ENCODE measurements at places on chromosomes 5 and 9.

DNA sequence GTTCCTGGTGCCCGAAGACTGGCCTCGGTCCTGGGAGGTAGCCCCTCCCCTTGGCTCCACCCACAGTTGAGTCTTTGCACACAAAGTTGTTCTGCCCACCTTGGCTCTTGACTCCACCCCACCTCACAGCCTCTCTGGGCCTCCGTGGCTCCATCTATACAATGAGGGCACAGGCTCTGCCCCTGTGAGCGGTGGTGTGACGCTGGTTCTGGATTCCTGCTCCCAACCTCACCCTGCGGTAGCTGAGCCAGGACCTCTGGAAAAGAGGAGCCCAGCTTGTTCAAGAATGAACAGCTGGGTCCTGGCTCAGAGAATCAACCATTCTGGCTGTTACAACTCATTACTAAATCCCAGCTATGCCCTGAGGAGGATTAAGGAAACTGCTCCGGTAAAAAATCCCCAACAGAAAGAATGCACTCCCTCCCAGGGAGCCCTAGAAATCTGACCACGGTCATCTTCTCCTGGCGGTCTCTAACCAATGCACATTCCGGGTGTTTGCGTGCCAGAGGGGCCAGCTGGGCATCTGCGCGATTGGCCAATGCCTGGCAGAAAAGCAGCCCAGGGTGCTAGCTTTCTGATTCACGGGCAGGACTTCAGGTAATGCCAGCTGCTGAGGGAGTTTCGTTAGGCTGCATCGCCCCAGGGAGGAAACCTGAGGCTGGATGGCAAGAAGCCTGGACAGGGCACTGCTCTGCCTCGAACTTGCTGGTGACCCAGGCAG is 9.9 kb upstream of the GRHPR start:
- DNase-seq: peak; percentile 84

GRCh38 chr9:6051511-6051950 is 36.1 kb upstream of the RANBP6 start:
- no peak for DNase-seq

- no peak for DNase-seq
These were observed 1751.3 kb upstream of the WWC1 start for GRCh38 chr5:166540156-166540555.

DNA sequence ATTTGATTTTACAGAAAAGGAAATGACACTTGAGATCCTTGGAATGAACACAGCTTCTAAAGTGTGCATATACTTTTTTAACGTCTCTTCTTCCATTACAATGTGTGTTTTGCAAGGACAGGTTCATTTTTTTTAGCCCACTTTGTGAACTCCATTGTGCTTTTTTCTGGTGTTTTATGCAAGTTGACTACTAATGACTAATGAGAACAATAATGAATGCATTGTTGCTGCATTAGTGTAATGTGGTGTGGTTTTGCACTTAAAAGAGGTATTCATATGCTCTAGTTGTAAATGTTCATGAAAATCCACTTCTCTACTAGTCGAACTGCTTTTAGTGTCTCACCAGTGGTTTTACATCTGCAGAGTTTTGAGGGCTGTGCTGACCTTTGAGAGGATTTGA is 93.6 kb downstream of the UHRF2 start:
- no peak for DNase-seq

DNA sequence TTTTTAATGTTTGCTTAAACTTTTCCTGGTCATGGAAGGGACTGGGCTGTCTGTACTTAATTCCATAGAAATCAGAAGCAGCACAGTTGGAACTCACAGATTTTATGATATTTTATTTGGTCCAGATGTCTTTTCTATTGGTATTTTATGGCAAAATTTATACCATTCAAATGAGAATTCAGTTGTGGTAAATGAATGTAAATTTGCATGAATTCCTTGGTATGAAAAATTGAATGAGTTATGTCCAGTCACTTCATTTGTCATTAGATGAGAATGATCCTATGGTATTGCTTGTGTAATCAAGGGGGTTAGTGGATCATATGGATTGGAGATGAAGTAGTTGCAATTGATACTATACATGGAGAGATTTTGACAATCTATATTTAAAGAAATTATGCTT is 188.0 kb downstream of the KDM4C start:
- DNase-seq: no peak

DNA sequence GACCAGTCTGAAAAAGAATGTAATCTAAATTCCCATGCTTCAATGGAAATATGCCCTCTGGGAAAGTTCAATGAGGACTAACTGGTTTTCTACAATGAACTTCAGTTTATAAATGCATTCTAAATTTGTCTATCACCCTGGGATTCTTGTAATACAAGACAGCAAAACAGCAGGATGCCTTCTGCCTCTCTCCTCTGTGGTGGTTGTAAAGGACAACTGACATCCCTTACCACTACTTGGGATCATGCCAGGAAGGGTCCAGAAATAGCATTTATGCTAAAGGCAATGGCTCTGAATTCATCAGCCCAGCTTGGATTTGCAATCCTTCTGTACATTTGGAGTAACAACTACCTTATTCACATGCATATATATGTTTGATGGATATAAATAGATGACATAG is 97.3 kb upstream of the ADAMTS16 start:
- no peak for DNase-seq

GRCh38 chr5:115170134-115170928 is 623 bp upstream of the TRIM36 start:
- peak; percentile 3 for DNase-seq

DNA sequence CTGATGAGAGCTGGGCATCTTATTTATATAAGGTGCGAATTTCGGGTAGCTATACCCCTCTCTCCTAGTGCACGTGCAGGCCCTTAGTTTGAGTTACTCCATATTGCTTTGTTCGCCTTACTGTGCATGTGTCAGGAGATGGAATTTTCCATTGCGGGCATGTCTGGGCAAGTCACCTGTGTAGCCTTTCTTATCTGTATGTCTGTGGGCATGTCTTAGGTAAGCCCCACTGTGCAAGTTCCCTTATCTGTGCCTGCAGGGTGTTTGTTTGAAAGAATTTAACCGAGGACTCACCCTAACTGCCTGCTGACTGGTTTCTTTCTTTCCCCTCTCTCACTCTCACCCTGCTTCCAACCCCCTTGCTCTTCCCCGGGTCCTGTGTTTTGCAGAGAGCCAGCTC is 140.7 kb upstream of the RANBP3L start:
- DNase-seq: no peak

GRCh38 chr9:19231126-19231903 is 822 bp downstream of the DENND4C start:
- DNase-seq: no peak

DNA sequence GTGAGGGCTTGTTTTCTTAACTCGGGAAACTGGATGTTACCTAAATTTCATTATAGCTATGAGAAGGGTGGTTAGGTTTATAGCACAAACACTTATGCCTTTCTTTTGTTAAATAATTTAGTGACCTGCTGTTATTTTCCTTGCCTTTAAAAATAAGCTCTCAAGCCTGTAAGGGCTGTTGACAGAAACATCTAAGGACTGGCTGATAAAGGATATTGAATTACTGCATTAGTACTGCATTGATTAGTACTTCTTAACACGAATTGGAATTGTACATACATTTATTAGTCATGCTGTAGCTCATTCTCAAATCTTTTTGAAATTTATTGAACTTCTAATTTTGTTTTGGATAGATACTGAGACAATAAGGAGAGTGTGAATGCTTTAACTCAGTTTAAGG is 85.1 kb upstream of the DHFR start:
- no peak for DNase-seq

DNA sequence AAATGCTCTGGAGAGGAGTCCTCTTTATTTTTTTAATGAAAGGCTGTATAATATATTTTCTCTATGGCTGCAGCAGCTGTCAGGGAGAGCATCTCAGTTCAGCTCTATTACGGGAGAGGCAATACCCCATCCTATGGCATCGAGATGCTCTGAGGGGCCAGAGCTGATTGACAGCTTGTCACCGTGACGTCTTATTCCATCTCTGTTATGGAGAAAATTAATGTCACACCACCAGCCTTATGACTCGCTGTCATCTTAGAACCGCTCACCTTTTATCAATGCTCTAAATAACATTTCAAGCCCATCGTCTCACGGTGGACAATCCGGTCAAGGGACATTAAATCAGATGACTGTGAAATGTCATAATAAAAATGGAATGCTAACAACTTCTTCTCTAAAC is 273.5 kb downstream of the SLF1 start:
- DNase-seq: no peak

- no peak for DNase-seq
These were observed 24.1 kb downstream of the CDK5RAP2 start for GRCh38 chr9:120555839-120556238.

GRCh38 chr5:11075035-11075805 is 314.2 kb upstream of the DAP start:
- DNase-seq: no peak

GRCh38 chr5:108064302-108064701 is 317.6 kb downstream of the FBXL17 start:
- no peak for DNase-seq

DNA sequence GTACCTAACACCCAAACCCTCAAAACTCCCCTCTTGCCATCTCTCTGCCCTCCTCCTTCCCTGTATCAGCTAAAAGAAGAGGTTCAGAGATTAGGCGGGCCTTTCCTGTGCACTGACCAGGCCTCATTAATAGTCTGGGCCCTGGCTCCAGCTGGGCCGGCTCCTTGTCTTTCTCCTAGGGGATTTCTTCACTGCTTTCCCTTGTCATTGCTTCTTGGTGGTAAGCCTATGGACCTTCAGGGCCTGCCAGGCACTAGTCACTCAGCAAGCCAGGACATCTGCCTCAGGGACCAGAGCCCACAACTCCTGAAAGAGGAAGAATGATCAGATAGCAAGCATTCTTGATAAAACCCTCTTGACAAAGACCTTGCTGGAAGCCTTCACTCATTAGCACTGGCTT is 50.9 kb downstream of the MRRF start:
- DNase-seq: no peak

- DNase-seq: peak; percentile 26
These were observed 24.6 kb downstream of the SERINC5 start for GRCh38 chr5:80231243-80231642.

- DNase-seq: no peak
These were observed 109.8 kb downstream of the DENND1A start for GRCh38 chr9:123820139-123820538.

DNA sequence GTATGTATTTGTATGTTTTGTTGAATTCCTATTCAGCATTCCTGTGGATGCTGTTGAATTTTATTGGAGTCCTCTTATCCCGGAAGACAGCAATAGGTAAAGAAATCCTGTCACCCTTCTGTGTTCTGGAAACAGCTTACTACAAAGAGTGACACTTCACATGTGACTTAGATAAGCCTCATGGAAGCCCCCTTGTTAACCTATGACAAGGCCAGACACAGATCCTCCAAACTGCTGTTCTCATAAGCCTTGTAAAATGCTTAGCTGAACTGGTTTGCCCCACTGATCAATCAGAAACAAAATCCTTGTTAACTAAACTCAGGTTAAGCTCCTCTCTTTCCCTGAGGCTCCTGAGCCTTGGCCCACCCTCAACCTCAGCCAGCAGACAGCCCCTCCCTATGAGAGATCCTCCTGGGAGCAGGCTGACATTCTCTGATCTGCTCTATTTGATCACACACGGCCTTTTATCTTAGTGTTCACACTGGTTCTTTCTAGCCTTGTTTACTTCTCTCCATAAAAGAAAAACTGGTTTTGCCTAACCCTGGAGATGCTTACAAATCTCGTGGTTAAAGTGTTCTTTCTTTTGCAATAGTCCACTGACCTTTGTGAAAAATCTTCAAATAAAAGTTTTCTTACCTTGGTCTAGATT is 29.4 kb upstream of the ATP6V1G1 start:
- DNase-seq: no peak

- peak; percentile 72 for DNase-seq
These were observed 23.2 kb downstream of the SLC46A2 start for GRCh38 chr9:112867275-112867991.

DNA sequence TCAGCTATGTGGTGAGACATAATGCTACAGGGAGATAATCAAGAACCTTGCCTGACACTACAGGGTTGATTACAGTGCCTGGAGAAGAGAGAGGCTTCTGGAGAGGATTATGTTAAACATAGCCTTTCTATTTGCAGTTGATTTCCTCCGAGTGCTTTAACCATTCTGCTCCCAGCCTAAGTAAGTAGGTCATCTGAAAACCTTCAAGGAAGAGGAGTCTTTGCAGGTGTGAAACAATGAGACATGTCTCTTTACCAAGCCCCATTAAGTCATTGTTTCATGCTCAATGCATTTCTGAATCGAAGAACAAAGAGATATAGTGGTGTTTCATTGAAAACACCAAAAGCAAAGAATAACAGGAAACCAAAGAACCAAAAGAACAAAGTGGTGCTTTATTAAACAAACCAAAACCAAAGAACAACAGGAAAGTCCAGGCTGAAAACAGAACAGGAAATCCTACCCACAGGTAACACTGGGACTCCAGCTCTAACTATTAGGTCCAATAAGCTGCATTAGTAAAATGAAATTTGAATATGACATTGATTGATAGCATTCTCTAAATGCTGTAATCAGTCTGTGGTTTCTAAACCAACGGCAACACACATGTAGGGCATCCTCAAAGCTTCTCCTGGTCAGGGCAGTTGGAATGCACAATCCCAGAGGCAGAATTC is 113.3 kb upstream of the SPATA31D4 start:
- no peak for DNase-seq

DNA sequence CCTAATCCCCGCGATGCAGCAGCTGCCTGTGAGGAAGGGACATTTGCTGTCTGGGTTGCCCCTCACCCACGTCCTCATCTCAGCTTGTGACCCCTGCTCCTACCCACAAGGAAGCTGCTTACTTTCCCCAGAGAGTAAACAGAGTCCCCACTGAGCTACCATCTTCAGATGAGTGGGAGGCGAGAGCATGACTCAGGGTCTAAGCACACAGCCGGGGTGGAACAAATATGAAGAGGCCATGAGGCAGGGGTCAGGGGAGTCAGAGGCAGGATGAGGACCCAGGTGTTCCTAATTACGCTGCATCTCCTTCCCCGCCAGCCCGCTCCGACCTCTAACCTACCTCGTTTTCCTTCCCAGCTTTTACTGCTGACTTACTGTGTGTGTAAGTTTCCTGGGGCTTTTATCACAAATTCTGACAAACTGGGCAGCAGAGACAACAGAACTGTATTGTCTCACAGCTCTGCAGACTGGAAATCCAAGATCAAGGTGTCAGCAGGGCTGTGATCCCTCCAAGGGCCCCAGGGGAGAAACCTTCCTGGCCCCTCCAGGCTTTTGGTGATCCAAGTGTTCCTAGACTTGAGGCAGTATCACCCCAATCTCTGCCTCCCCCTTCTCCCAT is 94.0 kb upstream of the DNAH5 start:
- peak; percentile 78 for DNase-seq

- DNase-seq: peak; percentile 88
These were observed 5.6 kb upstream of the ABLIM3 start for GRCh38 chr5:149135536-149136201.

- no peak for DNase-seq
These were observed 151.5 kb downstream of the SLC12A2 start for GRCh38 chr5:128234928-128235641.

Measured in fibroblast of gingiva (primary cell).